Activated CD4-positive, alpha-beta memory T cell treated with anti-CD3 and anti-CD28 coated beads for 36 hours (primary cell): ENCODE measurements at places on chromosomes 7 and 10.

DNA sequence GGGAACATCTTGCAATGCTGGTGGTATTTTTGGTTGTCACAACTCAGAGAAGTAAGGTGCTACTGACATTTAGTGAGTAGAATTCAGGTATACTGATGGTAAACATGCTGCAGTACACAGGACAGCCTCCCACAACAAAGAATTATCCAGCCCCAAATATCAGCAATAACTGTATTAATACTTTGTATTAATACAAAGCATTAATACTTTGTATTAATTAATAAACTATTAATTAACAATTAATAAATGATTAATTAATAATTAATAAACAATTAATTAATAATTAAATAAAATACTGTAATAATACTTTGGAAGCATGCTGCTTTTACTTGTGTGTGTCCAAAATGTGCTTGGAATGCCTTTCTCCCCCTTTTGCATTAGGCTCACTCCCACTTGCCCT, 62.5 kb downstream of the ZNF92 start:
- no peak for DNase-seq

DNA sequence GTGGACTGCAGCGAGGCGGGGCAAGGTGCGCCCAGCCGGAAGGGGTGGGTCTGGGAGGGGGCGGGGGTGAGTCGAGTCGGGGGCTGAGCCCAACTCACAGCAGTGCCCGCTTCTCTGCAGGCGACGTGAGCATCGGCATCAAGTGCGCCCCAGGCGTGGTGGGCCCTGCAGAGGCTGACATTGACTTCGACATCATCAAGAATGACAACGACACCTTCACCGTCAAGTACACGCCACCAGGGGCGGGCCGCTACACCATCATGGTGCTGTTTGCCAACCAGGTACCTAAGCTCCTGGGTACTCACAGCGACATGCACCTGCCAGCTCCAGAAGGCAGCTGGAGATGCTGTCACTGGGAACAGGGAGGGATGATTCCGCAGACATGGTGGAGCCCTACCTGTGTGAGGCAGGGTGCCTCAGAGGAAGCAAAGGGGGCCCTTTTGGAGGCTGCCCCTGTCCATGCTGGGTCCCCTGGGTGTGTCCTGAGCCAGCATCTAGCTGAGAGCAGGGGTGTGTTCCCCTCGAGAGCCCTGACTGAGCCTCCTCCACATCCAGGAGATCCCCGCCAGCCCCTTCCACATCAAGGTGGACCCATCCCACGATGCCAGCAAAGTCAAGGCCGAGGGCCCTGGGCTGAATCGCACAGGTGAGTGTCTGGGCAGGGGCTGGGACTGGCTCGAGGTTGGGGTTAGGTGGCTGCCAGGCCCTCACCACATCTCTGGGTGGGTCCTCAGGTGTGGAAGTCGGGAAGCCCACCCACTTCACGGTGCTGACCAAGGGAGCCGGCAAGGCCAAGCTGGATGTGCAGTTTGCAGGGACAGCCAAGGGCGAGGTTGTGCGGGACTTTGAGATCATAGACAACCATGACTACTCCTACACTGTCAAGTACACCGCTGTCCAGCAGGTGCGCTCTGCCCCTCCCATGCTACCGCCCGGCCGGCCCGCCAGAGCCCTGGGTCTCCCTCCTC, 12.8 kb downstream of the FLNC start:
- no peak for DNase-seq

DNA sequence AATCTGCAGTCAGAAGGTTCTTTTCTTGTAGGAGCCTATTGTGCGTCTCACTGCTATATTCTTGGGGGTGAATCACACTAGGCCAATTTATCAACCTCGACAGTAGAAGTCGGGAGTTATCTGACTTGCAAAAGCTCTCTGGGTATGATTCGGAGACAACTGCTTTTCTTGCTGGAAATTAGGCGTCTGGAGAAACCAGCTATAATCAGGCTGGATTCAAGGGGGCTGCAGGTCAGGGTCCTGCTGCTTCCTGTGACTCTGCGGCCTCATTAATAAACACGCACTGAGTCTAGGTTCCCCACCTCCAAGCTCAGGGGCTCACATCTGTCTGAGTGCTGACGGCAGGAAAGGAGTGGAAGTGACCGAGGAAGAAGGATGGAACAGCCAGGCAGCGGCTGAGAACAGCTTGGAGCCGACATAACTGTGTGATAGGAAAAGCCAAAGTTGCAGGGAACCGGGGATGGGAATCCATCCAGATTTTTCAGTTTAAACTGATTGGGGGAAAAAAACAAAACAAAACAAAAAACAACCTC, 184.6 kb downstream of the FANK1 start:
- no peak for DNase-seq

- DNase-seq = no peak
Measured at GRCh38 chr7:87364246-87364645, 18.8 kb downstream of the CROT start.

- no peak for DNase-seq
Measured at GRCh38 chr10:44023517-44023916, 361.4 kb downstream of the CXCL12 start.

DNA sequence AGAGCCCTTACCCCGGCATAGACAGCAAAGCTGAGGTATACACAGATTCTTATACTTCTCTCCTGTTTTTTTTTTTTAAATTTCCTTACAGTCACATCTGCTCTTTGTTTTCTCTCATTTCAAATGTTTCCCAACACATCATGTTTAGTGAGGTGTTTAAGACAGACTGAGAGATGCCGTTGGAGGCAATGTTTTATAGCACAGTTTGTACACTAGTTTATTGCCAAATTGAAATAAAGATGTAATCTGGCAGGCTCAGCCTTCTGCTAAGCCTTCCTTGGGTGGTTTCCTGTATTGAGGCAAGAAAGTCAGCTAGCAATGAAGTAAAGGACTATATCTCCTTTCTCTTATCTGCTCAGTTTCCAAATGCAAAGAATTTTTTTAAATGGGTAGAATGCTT, 393.4 kb downstream of the SORCS1 start:
- DNase-seq = no peak

GRCh38 chr7:43645699-43646226, 62.9 kb downstream of the STK17A start:
- DNase-seq = no peak

GRCh38 chr7:93914581-93915066, 6.9 kb upstream of the GNG11 start:
- no peak for DNase-seq

DNA sequence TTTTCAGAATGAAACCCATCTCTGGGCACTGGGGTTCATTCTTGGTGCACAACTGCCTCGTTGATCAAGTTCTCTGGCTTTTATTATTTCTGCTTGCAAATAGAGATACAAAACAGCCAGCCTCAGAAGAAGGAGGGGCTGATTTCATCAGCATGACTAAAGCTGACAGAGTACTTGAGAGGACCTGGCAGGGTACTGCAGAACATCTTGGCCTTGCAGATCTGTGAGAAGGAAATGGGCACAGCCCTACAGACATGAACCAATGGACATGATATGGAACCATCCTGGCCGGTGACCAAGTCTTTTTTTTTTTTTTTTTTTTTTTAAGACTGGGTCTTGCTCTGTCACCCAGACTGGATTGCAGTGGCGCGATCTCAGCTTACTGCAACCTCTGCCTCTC, 240.6 kb downstream of the VTI1A start:
- no peak for DNase-seq

DNA sequence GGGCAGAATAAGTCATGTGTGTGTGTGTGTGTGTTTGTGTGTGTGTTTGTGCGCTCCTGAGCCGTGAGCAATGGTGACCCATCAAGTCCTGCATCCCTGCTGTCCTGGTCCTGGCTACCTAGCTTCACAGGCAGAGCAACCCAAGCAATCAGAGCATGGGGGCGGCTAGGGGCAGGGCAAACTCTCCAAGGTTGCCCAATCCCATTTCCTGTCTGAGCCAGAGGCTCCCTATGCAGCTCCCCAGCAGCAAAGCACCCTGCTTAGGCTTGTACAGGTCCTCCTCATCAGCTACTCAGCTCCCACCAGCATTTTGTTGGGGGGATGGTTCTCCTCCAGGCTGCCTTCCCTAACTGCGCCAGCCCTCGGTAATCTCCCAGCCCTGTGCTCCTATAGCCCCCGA, 31.1 kb upstream of the CRHR2 start:
- DNase-seq = no peak

DNA sequence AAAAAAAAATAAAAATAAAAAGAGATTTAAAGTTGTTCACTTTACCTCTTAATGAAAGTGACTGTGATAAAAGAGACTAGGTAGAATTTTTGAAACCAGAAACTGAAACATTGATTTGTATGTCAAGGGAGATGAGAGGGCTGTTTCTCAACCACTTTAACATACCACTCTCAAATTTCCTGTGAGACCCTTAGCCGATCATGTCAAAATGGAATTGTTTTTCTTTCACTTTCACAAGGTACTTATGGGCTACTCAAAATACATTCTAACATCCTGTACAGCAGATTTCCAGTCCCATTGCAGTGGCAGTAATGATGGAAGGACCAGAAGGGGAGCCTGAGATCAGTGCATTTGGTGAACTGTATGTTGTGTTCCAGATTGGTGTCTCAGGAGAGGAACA, 261.2 kb downstream of the PPP1R3A start:
- DNase-seq = no peak

GRCh38 chr7:105786520-105787470, 89.6 kb downstream of the ATXN7L1 start:
- DNase-seq = no peak

- DNase-seq = peak; percentile 48
Measured at GRCh38 chr10:68202960-68203353, 29.0 kb downstream of the ATOH7 start.

DNA sequence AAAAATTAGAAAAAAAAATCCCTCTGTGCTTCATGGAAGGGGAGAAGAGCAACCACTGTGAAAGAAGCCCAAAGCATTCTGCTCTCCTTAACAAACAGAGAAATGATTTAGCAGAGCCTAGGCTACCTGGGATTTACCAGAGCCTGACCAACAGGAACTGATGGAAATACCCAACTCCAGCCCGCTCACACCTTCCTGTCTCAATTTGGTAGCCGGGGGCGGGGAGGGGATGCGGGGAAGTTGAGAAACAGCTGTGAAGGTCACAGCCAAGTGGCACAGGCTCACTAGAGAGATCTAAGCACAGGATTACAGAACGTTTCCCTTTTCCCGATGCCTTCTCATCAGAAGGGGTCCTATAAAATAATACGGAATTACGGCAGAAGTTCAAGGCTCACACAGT, 17.6 kb downstream of the RSU1 start:
- peak; percentile 60 for DNase-seq

GRCh38 chr10:77451886-77452285, 185.7 kb downstream of the KCNMA1 start:
- DNase-seq = no peak

GRCh38 chr10:44278837-44279324, 106.0 kb downstream of the CXCL12 start:
- DNase-seq = no peak

DNA sequence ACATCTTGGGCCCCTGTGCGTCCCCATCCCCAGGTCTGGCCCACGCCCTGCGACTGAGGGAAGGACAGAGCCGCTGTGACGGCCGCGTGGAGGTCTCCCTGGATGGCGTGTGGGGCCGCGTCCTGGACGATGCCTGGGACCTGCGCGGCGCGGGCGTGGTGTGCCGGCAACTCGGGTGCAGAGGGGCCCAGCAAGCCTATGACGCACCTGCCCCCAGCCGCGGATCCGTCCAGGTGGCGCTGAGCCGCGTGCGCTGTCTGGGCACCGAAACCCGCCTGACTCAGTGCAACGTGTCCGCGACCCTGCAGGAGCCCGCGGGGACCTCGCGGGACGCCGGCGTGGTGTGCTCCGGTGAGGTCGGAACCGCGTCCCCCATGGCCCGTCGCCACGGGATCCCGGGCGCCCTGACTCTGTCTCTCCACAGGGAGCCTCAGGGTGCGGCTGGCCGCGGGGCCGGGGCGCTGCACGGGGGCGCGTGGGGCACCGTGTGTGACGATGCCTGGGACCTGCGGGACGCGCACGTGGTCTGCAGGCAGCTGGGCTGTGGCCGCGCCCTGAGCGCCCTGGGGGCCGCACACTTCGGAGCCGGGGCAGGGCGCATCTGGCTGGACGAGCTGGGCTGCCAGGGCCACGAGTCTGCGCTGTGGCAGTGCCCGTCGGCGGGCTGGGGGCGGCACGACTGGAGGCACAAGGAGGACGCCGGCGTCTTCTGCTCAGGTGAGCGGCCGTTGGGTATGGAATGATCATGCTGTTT, 5.9 kb downstream of the SCART1 start:
- DNase-seq = no peak

DNA sequence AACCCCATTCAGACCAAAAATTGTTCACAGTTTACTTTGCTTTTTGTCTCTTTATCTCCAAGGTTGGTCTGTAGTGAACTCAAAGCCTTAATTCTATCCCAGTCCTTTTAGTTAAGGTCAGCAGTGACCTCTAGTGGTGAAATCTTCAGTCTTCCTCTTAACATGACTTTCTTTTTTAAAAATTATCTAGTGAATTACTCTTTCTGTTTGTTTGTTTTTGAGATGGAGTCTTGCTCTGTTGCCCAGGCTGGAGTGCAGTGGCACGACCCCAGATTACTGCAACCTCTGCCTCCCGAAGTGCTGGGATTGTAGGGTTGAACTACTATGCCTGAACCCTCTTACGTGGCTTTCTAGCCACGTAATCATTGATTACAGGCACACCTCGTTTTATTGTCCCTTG, 25.0 kb downstream of the ZNF487 start:
- no peak for DNase-seq

GRCh38 chr10:88008866-88009470, 145.5 kb downstream of the PTEN start:
- no peak for DNase-seq

DNA sequence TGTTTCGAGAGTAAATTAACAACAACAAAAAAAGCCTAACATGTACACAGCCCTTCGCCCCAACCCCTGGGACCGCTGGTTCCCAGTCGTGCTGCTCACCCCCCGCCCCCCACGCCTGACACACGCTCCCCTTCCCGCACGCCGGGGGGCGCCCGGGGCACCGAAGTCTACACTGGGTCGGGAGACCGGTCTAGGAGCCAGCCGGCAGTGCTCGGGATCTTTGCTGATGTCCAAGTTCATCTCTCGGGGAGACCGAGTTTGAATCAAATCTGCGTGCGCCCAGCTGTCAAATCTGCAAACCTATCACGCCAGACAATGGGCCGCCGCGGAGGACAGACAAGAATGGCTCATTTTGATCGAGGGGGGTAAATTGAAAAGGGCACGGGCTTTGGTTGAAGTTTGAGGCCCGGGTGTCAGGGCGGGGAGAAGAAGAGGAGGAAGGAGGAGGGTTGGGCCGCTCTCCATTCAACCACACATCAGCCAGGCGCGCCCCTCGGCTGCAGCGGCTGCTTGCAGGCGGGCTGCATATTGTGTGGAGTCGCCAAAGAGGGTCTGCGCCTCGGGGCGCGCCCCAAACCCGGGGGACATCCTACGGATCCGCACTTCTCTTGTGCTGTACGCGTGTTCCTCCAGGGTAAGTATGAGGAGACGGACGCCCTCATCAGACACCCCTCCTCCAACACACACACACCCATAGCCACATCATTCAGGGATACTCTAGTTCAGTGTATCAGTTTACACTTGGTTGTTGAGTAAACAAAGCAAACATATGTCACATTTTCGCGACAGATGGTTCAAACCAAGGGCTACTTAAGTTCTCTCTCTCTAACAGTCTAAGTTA, 1.3 kb upstream of the GFRA1 start:
- DNase-seq = no peak

- DNase-seq = no peak
Measured at GRCh38 chr10:74342991-74343390, 192.0 kb downstream of the ADK start.

GRCh38 chr7:45191396-45191795, 33.8 kb downstream of the RAMP3 start:
- no peak for DNase-seq
